Stimulated activated CD4-positive, alpha-beta T cell treated with anti-CD3 and anti-CD28 coated beads, Interleukin-4, amount 100 ng/mL, for 4 hours (primary cell): ENCODE measurements at places on chromosomes 12 and 14.

DNA sequence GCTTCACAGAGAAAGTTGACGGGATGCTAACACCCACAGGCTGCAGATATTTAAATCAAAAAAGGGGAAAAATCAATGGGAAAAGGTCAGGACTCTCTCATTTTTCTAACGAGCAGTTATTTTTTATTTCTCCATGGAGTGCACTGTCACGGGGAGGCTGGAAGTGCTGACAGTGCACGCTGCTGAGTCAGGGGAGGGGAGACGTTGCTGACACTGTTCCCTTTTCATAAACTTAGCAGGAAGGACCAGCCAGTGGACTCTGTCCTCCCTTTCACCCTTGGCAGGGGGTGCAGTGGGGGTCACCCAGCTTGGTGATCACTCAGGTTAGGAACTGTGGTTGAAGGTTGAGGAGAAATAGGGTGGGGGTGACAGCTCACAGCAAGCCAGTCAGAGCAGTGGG is 65.6 kb upstream of the FUT8 start:
- no peak for DNase-seq

DNA sequence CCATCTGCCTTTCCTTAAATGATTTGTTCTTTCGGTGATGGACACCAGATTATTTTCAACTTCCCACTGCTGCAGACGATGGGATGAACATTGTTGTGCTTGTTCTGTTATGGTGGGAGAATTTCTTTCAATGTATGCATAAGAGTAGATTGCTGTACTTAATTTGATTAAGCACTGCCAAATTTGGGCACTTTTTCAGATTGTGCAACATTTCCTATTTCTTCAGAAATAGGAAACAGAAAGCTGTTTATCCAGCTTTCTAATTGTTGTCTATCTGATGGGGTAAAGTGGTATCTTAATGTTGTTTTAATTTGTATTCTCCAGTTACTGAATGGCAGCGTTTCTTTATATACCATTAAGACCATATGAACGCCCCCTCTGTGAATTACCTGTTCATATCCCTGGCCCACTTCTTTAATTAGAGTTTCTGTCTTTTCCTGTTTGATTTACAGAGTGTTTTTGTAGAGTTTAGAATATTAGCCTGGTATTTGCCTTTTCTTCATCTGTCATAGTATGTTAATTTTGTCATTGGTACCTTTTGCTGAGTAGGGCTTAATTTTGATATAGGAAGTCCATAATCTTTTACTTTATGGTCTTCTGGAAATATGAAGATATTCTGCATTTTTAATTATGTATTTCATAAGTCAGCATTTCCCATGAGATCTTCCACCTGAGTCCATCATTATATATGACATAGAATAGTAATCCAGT is 59.6 kb downstream of the DIP2B start:
- no peak for DNase-seq

GRCh38 chr14:68686724-68687123 is 106.1 kb downstream of the ZFP36L1 start:
- DNase-seq = no peak

GRCh38 chr12:5371631-5372030 is 60.3 kb upstream of the NTF3 start:
- DNase-seq = no peak

DNA sequence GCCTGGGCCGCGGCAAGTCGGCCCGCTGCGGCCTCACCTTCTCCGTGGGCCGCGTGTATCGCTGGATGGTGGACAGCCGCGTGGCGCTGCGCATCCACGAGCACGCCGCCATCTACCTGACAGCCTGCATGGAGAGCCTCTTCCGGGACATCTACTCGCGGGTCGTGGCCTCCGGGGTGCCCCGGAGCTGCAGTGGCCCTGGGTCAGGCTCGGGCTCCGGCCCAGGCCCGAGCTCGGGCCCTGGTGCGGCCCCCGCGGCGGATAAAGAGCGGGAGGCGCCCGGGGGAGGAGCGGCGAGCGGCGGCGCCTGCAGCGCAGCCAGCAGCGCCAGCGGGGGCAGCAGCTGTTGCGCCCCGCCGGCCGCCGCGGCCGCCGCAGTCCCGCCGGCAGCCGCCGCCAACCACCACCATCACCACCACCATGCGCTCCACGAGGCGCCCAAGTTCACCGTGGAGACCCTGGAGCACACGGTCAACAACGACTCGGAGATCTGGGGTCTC is 226.2 kb upstream of the CRY1 start:
- peak; percentile 19 for DNase-seq

- no peak for DNase-seq
These were observed 61.5 kb upstream of the PLEKHG7 start for GRCh38 chr12:92641291-92641690.
